ENCODE measurements at places on chromosomes 5 and 9. TPM values are rescaled to one million over a fixed set of nuclear protein-coding genes. Genes with fewer than 3 reads are reported as not detected.

HAVCR2 gene
- polyA plus RNA-seq = 0.05 TPM

HK3 gene
- 0.17 TPM for polyA plus RNA-seq

ANKRD55 gene
- polyA plus RNA-seq = 0.05 TPM

B4GALT1 gene
- 167 TPM for polyA plus RNA-seq

SCGB3A2 gene
- polyA plus RNA-seq = not detected

FOXD4L5 gene
- 0.16 TPM for polyA plus RNA-seq

OBP2B gene
- not detected for polyA plus RNA-seq

QRFP gene
- not detected for polyA plus RNA-seq

LOX gene
- polyA plus RNA-seq = 0.36 TPM

DDX4 gene
- not detected for polyA plus RNA-seq

PCDHGC3 gene
- 4.9 TPM for polyA plus RNA-seq

RAI14 gene
- 76.7 TPM for polyA plus RNA-seq
